ENCODE measurements at places on chromosomes 11 and 22.

GRCh38 chr22:46273432-46274148, 5.8 kb downstream of the TTC38 start:
- no peak for DNase-seq

DNA sequence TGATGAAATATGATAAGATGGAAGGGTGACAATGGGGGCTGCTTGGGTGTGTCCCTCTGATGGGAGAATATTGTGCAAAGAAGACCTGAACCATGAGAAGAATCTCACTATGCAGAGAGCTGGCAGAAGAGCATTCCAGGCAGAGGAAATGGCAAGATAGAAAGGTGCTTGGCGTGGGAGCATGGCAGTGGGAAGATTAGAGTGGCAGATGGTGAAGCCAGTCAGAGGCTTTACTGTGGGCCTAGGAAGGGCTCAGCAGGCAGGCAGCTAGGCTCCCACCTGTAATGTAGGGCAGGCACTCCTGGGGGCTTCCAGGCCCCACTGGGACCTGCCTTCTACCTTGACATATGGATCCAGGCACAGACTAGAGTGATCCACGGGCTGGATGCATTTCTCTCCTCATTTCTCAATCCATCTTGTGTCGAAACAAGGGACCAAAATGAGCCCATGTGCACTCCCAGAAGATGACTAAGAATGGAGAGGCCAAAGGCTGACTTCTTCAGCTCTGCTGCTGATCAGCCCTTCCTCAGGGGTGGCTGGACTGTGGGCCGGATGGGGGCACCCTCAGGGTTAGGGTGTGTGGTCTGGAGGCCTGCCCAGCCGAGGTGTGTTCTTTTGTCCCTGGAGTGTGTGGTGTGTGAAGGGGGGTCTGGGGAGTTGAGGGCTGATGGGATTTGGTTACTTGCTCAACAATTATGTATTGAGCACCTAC, 88.3 kb downstream of the TSPAN18 start:
- no peak for DNase-seq

DNA sequence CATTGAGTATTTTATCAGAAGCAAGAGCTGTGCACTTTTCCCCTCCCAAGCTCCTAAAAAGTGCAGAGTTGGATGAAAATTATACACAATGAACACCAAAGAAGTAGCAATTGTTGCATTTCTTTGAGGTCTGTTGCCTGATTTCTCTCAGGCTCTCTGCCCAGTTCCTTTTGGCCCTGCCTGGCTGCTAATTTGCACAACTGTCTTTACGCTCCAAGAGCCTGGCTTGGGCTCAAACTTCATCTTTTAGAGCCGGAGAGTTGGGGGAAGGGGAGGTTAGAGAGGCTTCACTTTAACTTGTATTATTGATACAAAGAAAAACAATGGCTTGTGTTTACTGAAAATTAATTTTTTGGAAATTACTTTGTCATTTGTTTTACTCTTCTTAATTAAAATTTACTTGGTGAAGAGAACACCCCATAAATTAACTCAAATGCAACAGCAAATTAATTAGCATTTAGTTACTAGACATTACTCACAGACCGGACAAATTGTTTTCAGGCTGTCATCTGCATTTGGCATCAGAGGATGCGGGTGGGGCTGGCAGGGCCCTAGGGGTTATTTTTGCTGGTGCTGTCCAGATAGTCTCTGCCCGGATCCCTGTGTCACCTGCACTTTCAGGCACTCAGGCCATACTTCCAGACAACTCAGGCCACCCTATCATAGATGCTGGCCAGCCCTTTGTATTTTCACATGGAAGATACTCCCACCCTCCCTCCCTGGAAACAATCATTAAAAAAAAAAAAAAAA, 407.3 kb downstream of the NXPE2 start:
- DNase-seq: no peak

DNA sequence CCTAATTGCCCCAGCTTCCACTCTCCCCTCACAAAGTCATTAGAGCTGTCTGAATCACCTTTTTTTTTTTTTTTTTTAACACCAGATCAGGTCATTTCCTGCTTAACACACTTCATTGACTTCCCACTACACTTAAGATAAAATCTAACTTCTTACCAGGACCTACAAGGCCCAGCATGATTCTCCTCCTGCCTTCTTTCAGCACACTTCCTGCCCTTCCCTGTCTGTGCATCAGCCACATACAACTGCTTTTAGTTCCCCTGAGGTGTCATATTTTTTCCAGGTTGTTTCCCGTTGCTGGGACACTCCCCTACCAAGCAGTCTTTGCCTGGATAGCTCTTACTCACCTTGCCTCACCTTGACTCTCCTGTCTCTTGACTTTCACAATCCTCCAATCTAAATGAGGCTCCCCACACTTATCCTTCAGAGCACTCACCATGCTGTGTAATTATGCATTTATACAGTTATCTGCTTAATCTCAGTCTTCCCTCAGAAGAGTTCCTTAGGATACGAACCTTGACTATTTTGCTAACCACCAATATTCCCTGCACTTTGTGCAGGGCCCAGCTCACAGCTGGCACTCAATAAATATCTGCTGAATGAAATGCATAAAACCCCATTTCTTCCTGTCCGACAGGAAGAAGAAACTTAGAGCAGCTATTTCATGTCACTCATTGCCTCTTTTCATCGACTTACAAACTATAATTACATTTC, 96.6 kb upstream of the AKIP1 start:
- no peak for DNase-seq

DNA sequence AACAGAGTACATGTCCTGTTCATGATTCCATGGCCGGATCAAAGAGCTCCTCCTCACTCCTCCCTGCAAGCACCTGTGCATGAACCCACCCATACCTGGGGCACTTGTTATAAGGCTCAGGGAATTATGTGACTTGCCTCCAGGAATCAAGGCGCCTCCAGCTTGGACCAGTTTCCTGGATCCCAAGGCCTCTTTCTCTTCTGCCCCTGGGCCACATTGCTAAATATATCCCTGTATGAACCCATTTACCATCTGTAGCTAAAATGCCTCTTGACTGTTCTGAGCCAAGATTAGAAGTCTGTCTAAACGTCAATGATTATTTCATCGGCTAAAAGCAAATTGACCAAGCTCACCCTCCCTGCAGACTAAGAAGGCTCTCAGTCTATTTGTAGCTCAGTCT, 135.6 kb downstream of the KIRREL3 start:
- DNase-seq: no peak

DNA sequence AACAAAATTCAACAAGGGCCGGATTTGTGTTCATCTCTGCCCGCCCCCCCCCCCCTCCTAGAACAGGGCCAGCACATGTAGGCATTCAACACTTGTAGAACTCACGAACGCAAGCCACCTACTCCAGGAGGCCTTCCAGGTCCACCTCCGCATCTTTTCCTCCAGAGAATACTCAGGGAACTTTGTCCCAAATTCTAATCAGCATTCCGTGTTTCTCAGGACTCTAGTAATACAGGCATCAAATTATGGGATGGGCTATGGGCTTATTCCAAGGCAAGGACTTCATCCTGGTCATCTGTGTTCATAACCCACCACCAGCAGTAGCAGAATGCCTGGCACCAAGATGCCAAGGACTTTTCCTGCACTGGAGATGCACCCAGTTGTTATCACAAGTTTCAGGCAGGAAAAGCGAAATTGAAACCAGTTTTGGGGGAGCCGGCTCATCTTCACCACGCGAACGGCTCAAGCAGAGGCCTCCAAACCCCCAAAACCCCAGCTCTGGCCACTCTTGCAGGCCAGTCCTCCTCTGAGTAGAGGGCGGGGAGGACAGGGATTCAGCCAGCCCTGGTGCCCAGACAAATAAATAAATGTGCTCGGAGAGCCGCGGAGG, 462 bp downstream of the UBE2L6 start:
- DNase-seq: peak; percentile 42

DNA sequence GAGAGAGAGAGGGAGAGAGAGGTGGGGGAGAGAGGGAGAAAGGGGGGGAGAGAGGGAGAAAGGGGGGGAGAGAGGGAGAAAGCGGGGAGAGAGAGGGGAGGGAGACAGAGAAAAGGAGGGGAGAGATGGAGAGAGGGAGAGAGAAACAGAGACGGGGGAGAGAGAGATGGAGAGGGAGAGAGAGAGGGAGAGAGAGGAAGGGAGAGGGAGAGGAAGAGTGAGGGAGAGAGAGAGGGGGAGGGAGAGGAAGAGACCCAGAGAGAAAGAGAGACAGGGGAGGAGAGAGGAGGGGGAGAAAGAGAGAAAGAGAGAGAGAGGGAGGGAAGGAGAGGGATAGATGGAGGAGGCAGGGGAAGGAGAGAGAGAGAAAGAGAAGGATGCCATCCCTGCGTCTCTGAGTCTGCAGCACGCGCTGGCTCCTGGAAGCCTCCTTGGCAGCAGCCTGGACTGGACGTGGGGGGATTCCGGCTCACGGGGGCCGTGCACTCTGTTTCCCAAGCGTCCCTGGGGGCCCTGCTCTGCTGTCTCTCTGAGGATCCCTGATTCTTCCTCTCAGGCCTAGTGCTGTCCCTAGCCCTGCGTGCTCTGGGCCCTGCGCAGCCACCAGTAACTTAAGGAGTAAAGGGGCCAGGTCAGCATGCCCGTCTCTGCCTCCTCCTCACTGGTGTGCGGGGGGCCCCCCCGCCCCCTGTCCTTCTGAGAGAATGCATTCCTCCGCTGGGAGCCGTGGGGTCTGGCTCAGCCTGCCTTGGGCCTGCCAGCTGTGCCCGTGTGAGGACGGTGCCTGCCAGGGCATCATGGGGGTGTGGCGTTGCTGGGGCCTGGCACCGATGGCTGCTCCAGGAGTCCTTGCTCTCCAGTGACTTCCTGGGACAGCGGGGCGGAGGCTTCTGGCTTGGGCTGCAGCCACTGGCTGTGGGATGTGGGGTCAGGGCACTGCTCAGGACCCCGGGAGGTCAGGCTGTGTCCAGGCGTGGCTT, 429.5 kb downstream of the TBC1D22A start:
- no peak for DNase-seq

- DNase-seq: no peak
Measured at GRCh38 chr11:8681837-8682302, 595 bp downstream of the TRIM66 start.

- no peak for DNase-seq
Measured at GRCh38 chr11:72313912-72314598, 70.1 kb upstream of the PHOX2A start.

DNA sequence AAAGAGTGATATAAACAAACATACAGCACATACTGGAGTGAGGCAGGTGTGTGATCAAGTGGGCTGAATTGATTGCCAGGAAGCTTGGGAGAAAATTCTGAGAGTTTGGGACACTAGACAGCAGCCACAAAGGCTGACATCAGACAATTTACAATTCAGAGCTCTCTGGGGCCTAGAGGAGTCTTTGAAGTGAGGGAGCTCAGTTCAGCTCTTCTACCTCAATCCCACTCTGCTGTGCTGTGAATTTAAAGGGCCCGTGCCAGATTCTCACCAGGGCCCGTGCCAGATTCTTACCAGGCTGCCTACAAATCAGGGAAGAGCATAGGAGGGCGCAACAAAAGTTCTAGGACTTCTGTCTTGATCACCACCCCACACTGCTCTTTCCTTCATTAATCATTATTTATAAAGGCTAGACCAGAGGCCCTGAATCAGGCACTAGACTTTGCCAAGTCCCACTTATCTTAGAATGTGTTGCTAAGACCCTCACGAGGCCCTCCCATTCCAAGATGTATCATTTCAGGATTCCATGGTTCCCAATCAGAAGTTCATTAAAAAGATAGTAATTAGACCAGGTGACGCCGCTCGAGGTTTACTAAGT, 112.4 kb downstream of the KIRREL3 start:
- DNase-seq: no peak

GRCh38 chr11:4465407-4465806, 16.3 kb downstream of the OR52K2 start:
- DNase-seq: no peak

DNA sequence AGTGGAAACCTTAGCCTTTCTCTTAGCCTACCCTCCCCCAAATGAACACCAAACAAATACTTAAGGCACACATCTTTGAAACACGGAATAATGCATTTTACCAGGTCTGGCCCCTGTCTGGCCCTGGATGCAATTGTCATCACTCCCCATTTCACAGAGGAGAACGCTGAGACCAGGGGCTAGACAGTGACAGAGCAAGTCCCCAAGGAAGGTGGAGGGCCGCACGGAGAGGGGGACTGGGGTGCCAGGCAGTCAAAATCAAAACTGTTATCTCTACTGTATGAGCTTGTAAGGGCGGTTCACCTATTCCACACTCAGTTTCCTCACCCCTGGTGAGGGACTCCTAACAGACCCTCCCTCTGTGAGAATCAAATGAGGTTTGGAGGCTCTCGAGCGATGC, 414.2 kb downstream of the SOX6 start:
- DNase-seq: no peak

GRCh38 chr11:46315783-46316563, 31.3 kb upstream of the DGKZ start:
- no peak for DNase-seq

DNA sequence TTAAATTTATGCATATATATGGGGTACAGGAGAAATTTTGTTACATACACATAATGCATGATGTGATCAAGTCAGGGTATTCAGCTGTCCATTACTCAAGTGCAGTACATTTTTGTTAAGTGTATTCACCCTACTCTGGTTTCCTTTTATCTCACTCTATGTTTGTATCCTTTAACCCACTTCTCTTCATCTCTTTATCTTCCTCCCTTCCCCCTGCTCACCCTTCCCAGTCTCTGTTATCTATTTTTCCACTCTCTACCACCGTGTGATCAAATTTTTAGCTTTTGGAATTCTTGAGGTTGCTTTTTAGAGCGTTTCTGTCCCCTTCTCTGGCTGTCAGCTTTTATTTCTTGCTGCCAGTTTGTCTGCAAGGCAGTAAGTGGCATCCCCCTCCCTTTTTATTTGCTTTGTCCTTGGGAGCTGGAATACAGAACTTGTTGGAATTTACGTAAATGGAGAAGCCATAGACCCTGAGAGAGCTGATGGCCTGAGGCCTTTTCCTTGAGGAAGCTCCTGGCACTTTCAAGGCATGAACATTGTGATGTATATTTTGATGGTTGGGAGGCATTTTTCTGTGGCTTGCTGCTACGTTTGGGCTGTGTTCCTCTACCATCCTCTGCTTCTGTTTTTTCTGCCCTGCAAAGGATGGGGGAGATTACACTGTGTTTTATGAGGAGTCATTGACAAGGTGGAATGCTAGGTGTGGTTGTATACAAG, 148.6 kb downstream of the LDLRAD3 start:
- no peak for DNase-seq

- DNase-seq: peak; percentile 70
Measured at GRCh38 chr22:40247976-40248375, 70.3 kb downstream of the TNRC6B start.

- no peak for DNase-seq
Measured at GRCh38 chr11:84256618-84257017, 970.5 kb upstream of the CCDC90B start.

All from CD4-positive, alpha-beta T cell treated with Interleukin-12 subunit alpha and Interleukin-12 subunit beta, for 1 hour (primary cell).